Bronchial epithelial cell (primary cell): ENCODE measurements at places on chromosomes 13 and 19. TPM values are rescaled to one million over a fixed set of nuclear protein-coding genes. Genes with fewer than 3 reads are reported as not detected.

KLK2 gene
- total RNA-seq: 0.53 TPM in 1 of 2 replicates, not detected in the other

PLD3 gene
- total RNA-seq: 162 and 199 TPM in 2 replicates

CGB8 gene
- 0.26 TPM in 1 of 2 replicates, not detected in the other for total RNA-seq

DNA sequence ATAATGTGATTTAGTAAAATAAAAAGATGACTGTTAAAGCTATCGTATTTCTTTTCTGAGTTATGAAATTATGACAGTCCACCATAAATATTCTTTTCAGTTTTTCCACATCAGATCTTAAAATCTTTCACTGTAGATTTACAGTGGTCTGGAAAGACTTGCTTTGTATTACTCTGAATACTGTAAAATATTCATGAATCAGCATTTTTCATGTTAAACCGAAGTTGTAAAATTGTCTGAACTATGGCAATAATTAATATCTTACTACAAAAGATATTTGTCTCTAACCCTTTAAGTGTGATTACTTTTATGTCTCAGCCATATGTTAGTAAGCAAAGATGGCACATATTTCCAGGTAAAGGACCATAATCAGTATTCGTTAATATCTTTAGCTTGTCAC lies 1397.2 kb upstream of the PCDH9 start:
- DNase-seq: no peak

GRCh38 chr13:99686157-99686572 lies 184.9 kb downstream of the TM9SF2 start:
- no peak for DNase-seq

DNA sequence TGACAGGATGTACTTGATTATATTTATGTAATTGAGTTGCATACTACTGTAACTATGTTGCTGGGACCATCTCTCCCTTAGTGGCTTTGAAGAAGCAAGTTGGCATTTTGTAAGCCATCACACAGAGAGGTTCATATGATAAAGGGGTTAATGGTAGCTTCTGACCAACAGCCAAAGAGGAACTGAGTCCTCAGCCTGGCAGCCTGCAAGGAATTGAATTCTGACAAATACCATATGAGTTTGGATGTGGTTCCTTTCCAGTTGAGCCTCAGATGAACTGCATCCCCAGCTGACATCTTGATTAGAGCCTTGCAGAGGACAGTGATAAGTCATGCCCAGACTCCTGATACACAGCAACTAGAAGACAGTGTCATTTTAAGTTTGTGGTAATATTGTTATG lies 8.6 kb upstream of the MYCBP2 start:
- no peak for DNase-seq

- DNase-seq: no peak
These were observed 574.8 kb downstream of the MYO16 start for GRCh38 chr13:109204252-109204651.

GRCh38 chr13:44620057-44620456 lies 43.9 kb upstream of the TSC22D1 start:
- DNase-seq: peak; percentile 75

DNA sequence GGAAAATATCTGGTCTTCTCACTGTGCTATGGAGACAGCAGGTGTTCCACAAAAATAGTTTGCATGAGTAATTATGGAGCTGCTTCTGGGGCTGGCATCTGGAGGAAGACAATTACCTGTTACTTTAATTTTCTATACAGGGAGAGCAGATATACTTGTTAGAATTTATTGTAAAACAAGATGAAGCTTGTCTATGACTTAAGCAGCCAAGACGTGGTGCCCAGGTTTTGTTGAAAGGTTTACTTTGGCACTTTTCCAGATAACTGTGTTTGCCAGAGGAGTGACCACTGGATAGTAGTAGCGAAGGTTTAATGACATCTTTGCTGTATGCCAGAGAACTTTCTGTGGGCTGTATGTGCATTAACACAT lies 134.5 kb upstream of the KL start:
- DNase-seq: peak; percentile 87
